ENCODE measurements at places on chromosomes 3 and 15.

- no peak for DNase-seq
Observed at GRCh38 chr15:56886363-56886931, 32.0 kb upstream of the TCF12 start.

DNA sequence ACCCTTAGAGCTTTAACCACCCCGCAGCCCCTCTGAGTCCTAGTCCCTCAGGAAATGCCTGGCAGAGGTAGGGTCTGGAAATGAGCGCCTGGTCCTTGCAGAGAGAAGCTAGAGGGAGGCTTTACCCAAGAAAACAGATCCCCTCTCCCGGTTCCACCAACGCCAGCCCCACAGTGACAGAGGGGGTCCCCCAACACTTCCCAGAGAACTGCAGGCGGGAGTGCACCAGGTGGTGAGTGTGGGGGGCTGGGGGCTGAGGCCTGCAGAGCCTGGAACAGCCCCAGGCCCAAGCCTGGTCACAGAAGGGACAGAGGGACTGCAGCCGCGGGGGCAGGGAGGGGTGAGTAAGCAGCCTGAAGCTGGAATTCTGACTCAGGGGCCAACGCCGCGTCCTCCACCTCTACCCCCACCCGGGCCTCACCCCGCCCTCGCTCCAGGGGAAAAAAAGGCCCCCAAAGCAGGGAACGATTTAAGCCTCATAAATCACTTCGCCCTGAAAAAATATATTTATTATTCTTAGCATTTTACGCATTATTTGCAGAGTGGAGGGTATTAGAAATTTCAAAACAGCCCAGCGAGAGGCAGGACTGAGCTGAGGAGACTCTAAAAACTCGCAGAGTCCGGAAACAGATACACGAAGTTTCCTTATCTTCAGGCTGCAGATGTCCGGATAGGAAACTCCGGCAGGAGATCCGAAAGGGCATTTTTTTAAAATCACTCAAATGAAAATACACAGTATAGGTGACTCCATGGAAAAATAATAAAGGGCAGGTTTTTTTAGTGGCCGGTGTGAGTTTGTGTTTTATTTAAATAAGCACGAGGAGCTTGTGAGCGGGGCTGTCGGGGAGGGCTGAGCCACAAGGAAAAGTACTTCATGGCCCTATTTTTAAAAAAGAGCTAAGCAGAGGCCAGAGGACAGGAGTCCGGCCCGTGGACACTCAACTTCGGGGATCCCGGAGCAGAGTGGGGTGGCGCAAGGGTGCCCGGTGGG is 10.0 kb downstream of the GATA2 start:
- no peak for DNase-seq

DNA sequence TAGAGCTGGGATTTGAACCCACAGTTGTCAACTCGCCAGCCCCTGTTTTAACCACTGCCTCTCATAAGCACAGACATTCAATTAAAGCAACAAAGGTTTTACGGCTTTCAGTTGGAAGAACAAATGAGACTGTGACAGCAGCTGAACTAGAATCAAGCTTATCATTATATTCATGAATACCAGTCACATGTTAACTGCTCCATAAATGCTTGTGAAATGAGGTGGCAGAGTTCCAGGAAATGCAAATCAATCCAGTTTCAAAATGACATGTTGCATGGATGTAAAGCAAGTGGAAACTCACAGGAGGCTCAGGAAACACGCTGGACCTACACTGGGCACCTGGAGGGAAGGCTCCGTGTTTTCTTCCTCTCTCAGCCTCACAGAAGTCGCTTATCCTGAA is 3.9 kb downstream of the GP5 start:
- DNase-seq: no peak

- DNase-seq: no peak
Observed at GRCh38 chr3:13776253-13777050, 103.4 kb downstream of the WNT7A start.

DNA sequence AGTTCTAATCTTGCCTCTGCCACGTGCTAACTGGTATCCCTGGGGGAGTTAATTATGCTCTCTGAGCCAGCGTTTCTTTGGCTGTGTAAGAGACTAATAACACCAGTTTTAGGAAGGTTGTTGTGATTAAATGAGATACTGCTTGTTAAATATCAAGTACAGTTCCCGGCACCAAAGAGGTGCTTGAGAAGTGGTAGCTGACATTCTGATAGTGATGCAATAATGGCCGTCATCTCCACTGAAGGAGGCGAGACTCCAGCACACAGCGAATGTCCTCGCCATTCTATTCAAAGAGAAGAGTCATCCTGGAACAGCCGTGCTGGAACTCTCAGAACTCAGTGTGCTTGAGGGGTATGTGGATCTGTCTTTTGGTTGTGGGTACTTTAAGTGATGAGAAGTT is 9.8 kb upstream of the C3orf70 start:
- DNase-seq: no peak

DNA sequence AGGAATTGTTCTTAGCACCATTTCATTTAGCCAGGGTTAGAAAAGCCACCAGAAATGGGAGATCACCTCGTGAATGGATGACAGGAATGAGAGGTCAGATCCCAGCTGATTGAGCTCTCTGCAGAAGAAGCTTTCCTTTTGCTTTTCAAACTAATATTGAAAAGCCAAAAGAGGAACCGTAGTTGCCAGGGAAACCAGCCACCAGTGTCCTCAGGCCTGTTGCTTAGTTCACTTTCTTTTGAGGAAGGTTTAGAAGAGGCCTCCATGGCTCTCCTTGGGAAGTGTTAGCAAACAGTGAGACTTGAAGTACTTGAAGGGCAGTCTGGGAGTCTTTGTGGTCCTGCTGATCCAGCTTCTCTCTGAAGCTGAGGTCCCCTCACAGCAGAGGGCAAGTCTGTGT is 7.4 kb upstream of the CCK start:
- DNase-seq: no peak

DNA sequence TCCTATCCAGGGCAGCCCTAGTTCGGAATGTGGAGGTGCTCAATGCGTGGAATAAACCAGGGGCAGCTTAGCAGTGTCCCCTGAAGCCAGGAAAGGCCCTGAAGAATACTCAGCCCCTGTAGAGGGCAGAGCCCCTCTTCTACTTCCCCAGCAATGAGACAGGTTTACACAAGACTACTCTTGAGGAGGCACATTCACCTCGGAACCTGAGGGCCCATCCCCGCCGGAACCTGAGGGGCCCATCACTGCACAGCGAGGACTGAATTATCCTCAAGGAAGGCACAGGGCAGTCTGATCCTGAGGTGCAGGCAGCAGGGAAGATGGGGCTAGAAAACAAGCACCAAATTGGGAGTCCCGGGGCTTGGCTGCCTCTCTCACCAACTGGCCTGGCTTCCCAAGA is 22.2 kb downstream of the CCDC13 start:
- DNase-seq: no peak

DNA sequence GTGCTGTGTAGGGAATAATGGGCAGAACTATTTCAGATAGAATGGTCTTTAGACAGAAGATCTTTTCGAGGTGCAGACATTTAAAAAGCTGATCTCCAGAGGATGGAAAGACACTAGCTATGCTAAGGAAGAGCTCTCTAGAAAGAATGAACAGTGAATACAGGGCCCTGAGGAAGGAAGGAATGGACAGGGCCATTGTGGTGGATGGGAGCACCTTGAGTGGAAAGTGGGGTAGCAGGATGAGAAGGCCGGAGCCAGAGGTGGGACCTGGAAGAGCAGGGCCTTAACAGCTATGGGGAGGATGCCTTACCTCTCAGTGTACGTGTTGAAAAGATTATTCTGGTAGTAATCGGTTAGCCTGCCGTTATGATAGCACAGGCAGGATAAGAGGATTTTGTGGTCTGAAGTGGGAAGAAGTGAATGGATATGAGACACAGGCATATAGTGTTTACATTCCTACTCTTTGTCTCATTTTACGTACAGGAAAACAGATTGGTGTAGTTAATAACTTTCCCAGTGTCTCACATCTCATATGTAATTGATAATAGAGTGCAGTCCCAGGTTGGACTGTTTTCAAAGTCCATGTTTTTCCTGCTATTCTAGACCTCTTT is 172.4 kb downstream of the KLHL25 start:
- no peak for DNase-seq

DNA sequence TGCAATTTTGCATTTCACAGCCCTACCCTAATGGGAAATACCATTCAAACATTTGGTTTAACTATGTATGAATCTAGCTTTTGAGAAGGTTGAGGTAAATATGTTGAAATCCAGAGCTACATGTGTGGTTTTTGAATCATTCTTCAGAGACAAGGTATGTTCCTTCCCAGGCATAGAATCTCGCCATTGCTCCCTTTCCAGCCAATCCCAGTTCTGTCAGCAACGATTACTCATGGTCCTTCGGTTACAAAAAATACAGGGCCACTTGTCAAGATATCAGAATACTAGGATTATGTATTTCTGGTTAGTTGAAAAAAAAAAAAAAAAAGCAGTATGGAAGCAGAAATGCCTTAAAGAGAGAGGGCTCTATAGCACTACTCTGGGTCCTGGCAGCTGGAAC is 182.4 kb downstream of the RBMS3 start:
- DNase-seq: no peak

DNA sequence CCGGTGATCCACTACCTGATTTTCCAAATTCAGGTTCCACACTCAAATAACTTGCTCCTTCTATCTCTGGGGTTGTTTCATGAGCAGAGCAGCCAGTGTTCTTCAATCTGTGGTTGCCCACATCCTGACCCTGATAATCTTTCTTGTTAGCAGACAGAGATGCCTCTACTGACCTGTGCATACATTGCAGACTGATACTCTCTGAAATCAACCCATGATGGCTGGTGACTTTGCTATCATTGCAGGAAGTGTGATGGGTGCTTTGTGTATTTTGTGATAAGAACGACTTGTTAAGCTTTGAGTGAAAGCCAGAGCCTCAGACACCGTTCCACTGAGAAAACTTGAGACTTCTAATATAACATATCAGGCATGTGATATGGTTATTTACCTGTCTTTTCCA is 39.9 kb downstream of the GATM start:
- no peak for DNase-seq

- no peak for DNase-seq
Observed at GRCh38 chr3:116445311-116445841, at the start of gene LSAMP. Gene LSAMP (minus strand): TSS chr3:116445487.

DNA sequence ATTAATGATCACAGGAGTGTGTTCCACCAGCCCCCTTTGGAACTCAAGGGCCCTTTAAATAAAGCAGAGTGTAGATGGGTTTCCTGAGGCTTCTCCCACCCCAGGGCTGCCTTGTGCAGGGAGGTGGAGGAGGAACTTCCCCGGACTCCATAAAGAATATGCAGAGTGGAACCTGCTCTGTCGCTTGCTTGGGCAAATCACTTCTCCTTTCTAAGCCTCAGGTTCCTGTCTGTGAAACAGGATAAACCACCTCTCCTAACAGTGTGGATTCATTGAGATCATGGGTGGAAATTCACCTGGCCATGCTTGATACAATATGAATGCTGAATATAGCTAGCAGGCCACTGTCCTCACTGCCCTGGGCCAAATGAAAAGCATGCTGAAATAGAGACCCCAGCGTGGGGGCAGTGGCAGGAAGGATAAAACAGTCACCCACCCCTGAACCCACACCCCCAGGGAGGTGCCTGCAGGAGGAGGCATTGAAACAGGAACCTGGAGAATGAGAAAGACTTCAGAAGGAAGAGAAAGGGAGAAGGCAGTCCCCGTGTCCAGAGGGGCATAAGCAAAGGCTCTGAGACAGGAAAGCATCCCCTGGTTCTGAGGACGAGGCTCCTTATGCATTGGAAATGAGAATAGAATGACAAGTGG is 41.1 kb upstream of the CHRNB4 start:
- no peak for DNase-seq

- no peak for DNase-seq
Observed at GRCh38 chr3:27340534-27340933, 28.6 kb downstream of the NEK10 start.

DNA sequence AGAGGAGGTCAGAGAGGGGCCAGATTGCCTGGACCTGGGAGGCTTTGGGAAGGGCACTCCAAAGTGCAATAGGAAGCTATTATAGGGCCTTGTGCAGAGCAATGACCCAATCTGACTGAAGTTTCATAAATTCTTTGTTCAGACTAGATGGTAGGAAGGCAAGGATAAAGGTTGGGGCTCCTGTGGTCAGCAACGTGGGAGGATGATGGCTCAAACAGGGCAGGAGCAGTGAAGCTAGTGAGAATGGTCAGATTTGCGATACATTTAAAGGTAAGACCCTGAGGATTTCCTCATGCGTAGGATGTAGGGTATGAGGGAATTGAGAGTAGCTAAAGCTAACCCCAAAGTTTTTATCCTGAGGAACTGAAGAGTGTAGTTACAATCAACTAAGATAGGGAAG is 139.0 kb downstream of the USP13 start:
- no peak for DNase-seq
